ENCODE measurements at places on chromosomes 7 and 10. TPM values are rescaled to one million over a fixed set of nuclear protein-coding genes. Genes with fewer than 3 reads are reported as not detected.

GPR158 gene
- 0.05 TPM for polyA plus RNA-seq

GRCh38 chr7:123271231-123271630, 71.5 kb upstream of the SLC13A1 start:
- DNase-seq: no peak

KLHL7 gene
- polyA plus RNA-seq: 24.6 TPM

- DNase-seq: peak; percentile 45
These were observed 172.5 kb downstream of the SORCS1 start for GRCh38 chr10:106992055-106992454.

NRCAM gene
- polyA plus RNA-seq: 21.9 TPM

GRCh38 chr10:133160826-133161471, 930 bp downstream of the KNDC1 start:
- no peak for DNase-seq

TMEM130 gene
- polyA plus RNA-seq: 5.1 TPM
